ENCODE measurements at places on chromosomes 16 and 17.
A peak's percentile ranks its signal among the peaks of the same experiment; 100 is the strongest.

- no peak for DNase-seq
Observed at GRCh38 chr17:56737421-56738161, 96.1 kb downstream of the C17orf67 start.

DNA sequence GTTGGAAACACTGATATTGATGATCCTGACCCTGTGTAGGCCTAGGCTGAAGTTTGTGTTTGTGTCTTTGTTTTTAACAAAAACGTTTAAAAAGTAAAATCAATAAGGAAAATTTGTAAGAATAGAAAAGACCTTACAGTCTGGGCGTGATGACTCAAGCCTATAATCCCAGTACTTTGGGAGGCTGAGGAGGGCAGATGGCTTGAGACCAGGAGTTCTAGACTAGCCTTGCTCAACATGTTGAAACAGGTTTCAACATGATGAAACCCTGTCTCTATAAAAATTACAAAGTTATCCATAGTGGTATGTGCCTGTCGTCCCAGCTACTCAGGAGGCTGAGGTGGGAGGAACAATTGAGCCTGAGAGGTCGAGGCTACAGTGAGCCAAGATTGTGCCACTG is 18.3 kb upstream of the TOM1L1 start:
- DNase-seq, result no peak

DNA sequence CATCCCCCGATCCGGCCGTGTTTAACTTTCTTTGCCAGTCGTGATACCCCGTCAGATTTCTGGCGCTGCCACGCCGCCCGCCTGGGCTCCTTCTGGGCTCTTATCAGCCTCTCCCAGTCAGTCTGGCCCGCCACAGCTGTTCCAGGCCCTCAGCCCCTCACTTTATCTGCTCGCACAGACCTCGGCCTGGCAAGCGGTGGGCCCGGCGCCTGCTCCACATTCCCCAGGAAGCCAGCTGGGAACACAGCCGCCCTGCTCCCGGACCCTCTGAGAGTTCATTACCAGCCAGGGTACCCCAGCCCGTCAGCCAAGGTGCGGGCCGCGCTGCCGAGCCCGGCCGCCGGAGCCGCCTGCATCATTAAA is 157.5 kb downstream of the ZNF423 start:
- no peak for DNase-seq

DNA sequence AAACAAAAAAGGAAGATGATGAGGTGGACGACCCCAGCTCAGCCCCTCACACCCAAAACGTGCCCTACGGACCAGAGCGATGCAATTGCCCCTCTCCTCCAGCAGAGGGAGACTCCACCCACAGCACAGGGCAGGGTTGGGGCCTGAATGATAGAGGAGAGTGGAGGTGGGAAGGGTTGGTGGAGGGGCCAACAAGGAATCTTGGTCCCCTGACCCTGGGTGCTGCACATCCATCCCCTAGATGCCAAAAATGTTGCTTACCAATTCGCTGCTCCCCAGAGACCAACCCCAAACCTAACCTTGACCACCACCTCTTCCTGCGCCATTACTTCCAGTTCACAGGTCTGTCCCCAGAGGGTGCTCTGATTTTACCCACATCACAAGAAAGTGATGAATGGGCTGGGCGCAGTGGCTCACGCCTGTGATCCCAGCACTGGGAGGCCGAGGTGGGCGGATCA is 12.9 kb downstream of the P2RX5 start:
- no peak for DNase-seq

DNA sequence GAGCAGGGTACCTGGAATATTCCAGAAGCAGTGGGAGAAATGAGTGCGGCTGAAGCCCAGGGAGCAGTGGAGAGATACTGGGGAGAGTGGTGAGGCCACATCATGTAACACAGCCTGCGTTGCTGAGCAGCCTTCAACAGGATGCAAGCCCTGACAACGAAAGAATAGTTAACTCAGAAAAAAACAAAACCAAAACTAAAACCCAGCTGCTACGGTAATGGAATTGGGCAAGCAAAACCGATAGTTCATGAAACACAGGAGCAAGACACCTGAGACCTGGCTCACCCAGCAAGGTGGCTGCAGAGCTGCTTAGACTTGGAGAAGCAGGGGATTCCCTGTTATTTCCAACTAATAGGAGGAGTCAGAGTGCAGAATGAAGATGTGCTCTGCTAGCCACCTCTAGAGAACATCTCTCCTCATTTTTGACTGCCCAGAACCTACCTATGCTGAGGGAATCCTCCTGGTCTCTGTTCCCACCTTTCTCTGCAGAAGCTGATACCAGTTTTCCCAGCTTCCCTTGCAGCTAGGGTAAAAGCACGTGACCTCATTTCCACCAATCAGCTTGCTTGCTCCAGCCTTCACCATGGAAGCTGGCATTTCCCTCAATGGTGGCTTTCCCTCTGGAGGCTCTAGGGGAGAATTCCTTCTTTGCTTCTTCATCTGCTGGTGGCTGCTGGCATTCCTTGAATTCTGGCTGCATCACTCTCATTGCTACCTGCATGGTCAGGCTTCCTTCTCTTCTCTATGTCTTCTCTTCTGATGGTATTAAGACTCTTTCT is 59.4 kb upstream of the XYLT1 start:
- no peak for DNase-seq

GRCh38 chr17:61211236-61211635 is 188.4 kb upstream of the TBX2 start:
- DNase-seq, result no peak

- peak; percentile 63 for DNase-seq
Observed at GRCh38 chr17:77145612-77146245, 5.0 kb downstream of the SEC14L1 start.

- DNase-seq, result no peak
Observed at GRCh38 chr17:2419486-2419885, 18.6 kb upstream of the MNT start.

DNA sequence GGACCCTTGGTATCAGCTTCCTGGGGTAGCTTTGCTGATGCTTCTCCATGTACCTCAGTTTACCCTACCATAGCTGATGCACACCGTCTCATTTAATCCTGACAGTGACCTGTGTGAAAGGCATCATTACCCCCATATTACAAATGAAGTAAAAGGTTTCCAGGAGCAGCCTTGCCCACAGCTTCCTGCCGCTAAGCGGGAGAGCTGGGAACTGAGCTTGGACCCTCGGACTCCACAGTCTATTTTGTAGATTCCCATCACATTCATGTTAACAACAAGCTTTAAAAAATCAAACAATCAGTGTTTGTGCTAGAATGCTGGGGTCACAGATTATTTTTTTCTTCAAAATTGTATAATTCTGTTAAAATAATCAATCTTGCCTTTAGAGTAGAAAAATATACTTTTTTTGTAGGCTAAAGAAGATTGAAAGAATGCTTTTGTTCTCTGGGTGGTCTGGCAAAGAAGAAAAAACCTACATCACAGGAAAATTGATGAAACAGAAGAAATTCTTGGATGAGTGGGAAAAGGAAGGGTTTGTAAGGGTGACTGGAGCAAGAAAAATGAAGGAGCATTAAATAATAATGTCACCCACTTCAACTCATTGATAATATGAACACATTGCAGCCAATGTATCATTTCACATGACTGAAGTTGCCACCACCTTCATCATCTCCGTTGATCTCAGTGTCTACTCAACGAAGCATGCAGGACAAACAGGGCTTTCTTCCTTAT is 9.5 kb upstream of the USP10 start:
- no peak for DNase-seq

GRCh38 chr17:40493697-40494096 is 7.7 kb downstream of the TNS4 start:
- DNase-seq, result no peak

DNA sequence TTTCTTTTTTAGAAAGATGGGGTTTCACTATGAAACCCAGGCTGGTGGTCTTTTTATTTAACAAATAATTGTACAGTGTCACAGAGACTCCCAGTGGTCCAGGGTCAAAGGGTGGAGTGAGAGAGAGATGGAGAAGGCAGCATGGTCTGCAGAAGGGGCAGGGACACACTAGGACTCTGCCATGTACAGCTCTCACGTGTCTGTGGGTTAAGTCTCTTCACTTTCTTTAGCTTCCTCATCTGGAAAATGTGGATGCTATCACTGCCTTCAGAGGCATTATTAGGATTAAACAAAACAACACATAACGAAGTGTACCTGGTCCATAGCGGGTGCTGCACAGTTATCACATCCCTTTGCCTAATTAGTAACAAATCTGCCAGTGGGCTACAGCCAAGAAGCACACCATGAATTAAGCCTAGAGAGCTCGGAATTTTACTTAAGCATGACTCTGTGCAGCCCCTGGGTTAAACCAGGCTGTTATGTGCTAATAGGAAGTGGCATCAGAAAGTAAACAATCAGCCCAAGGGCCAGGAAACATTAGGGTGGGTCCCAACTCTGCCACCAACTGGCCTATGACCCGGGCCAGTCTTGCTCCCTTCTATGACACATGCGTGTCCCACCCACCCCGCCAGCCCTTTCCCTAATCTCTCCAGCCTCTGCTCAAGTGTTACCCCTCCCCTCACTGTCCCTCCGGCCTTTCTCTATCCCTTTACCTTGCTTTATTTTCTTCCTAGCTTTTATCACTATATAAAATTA is 13.9 kb downstream of the TOP3A start:
- DNase-seq, result no peak

DNA sequence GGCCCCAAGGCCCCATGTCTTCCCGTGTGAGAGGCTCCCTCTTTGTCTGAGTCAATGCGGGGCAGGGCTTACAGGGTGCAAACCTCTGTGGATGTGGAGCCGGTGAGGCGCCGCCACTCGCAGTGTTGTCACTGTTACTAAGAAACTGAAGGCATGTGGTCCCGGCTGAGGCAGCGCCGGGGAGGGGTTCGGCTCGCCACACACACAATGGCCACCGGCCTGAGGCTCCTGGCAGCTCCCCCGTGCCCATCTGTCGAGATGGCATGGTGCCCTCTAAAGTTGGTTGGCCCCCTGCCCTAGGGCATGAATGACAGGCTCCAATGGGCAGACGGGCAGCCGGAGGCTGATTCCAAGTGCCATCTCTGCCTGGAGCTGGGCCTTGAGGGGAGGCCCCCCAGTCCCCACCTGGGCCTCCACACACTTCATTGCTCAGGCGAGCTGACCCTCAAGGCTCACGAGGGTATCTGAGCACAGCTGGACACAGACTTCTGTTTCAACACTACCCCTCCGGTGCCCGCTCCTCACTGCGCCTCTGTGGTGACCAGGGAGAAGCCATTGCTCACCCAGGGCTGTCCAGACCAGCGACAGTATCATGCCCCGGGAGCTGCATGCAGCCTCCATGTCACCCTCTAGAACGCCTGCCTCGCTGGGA is 137.2 kb downstream of the C16orf78 start:
- no peak for DNase-seq

DNA sequence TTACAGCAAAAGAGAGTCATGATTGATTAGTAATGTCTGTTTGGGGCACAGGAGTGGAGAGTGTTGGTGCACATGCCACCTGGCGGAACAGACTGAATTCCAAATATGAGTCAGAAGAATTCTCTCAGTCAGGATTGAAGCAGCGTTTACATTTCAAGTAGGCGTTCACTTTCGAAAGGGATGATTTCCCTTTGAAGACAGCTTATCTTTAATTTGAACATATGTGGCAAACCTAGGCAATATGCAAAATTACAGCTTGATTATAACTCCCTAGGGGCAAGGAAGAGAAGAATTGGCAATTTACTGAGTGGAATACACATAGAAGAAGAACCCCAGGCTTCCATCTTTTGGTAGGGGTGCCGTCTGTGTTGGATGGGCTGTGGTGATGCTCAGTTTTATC is 235.8 kb downstream of the HAPSTR1 start:
- DNase-seq, result no peak

DNA sequence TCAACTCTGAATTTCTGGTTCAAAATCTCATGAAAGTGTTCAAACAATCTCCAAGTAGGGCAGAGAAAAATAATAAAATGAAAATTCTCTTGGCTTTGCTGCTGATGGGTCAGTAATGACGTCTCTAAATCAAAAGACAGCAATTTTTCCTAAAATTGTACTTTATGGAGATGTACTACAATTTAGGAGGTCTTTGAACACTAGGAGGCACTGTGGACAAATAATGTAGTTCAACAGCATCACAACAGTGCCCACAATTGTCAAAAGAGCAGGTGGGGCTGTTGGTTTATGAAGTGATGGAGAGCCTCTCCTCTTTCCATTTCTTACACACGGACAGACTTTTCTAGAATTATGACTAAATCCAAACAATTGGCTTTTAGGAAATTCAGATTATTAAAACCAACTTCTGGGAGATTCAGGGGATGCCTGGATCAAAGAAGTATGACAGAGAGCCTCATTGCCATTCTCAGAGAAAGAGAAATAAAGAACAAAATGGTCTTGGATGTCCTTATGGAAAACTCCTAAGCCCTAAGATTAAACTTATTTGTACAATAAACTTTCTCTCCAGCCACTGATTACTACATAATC is 23.8 kb downstream of the EZH1 start:
- no peak for DNase-seq

DNA sequence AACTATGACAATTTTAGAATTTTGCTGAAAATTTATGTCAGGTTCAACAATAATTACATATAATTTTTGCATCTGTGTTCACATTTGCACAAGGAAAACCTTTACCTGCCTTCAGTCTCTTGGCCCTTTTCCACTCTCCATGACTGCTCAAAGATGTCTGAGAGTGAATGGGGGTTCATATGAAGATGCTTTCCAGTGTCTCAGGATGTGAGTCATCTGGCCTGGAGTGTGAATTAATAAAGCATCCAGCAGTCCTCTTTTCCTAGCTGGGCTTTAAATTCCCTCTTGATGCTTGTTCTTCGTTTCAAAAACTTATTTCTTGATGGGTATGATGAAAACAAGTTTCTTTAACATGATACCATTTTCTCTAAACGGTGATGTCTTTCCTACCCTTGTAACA is 99.9 kb downstream of the CDK5R1 start:
- no peak for DNase-seq

- DNase-seq, result no peak
Observed at GRCh38 chr17:54259476-54259875, 436.7 kb downstream of the KIF2B start.

- DNase-seq, result no peak
Observed at GRCh38 chr16:84220851-84221250, 19.0 kb downstream of the KCNG4 start.

All from posterior cingulate gyrus (tissue), 11 donors.